Activated gamma-delta T cell treated with anti-CD3 and anti-CD28 coated beads, Interleukin-2, amount 50 U/mL, for 16 hours (primary cell): ENCODE measurements at places on chromosomes 7 and 10.

DNA sequence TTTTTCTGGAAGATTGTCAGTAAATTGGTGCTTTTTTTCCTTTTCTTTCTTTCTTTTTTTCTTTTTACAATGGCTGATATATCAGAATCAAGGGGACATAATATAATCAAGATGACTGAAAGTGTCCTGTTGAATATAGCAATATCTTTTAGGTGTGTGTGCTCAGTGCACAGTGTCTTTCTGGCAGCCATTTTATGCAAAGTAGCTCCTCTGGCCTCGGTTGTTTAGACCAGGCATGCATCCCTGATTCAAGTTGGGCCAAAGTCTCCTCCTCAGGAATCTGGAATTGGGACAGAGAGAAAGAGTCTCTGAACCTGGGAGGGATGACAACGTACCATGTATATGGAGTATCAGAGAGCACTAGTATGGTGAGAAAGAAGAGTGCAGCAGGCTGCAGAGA is 49.0 kb upstream of the MTPN start:
- no peak for DNase-seq

- DNase-seq: no peak
Measured at GRCh38 chr7:51006483-51007235, 224.0 kb upstream of the GRB10 start.

- no peak for DNase-seq
Measured at GRCh38 chr7:16708980-16709379, 44.6 kb upstream of the TSPAN13 start.

- peak; percentile 35 for DNase-seq
Measured at GRCh38 chr10:79243181-79244067, 103.8 kb upstream of the PPIF start.
